ENCODE measurements at places on chromosomes 5 and 9.

DNA sequence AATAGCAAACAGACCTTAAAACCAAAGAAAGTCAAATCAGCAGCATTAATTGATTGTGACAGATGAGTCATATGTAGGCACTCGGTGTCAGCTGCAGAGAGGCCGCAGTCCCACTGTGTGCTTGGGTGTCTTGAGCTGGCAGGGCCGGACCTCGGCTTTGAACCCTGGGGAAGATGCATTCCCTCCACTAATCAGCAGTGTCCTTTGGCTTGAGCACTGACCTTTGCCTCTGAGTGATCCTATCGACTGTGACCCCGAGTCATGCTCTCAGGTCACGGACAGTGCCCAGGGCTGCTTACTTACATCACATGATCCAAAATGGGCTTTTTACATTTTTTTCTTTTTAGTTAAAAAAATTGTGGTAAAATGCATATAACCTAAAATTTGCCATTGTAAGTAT, 188.7 kb downstream of the GADD45G start:
- DNase-seq, result no peak

GRCh38 chr9:129163753-129164152, 14.3 kb downstream of the IER5L start:
- no peak for DNase-seq

DNA sequence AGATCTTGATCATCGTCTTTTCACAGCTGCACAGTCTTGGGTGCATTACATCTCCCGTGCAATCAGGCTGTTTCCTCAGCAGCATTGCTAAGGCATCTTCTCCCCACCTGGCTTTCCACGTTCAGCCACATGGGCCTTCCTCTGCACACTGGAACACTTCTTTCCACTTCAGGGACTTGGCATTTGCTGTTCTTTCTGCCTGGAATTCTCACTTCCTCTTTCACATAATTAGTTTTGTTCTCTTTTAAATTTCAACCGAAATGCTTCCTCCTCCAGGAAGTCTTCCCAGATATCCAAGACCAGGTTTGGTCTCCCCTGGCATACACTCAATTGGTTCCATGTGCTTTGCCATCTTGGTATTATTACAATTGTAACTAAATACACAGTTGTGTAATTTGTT, 43.8 kb downstream of the WHRN start:
- no peak for DNase-seq

- DNase-seq, result no peak
These were observed at the start of gene RASEF for GRCh38 chr9:83062651-83063527. RASEF (minus strand) TSS chr9:83063142; CDS start chr9:83062867, 275 bp downstream.

- peak; percentile 3 for DNase-seq
These were observed 133.1 kb downstream of the DOCK8 start for GRCh38 chr9:347667-348292.

- DNase-seq, result no peak
These were observed 237.6 kb downstream of the TLE4 start for GRCh38 chr9:79809316-79809876.

GRCh38 chr9:68508547-68508946, 32.1 kb downstream of the TMEM252 start:
- no peak for DNase-seq

- no peak for DNase-seq
These were observed 43.5 kb upstream of the SLC25A51 start for GRCh38 chr9:37947471-37947870.

GRCh38 chr5:140312067-140312790, 9.3 kb upstream of the PFDN1 start:
- DNase-seq, result no peak

DNA sequence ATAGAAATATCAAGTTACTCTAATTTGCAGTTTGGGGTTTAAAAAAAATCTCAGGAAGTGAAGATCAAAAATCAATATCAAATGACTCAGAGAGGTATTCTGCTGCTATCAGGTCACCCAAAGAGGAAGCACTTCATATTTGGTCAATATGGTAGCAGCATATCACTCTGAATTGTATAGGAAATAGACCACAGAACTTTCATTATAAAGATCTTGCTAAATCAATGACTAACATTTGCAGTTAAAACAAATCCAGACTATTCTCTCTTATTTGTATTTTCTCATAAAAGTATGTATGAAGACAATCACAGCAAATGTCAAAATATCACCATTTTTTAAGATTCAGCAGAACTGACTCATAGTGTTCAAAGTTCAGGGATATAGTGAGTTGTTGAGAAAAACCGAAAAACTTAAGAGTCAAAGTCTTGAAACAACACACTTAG, 105.8 kb upstream of the PCSK1 start:
- no peak for DNase-seq

DNA sequence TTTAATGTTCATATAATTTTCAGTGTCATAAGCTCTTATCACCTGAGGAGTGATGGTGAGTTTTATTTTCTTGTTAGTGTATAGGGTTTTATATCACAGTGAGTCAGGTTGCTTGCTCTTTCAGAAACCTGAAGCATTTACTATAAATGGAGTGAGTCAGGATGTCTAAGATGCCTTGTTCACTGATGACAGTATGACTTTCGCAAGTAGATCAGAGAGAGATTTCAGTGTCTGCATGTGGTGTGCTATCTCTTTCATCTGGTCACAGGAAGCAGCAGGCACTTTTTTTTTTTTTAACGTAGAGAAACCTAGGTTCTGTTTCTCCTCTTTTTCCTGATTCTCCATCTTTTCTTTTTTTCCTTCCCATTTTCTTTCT, 237.1 kb downstream of the DMRTA1 start:
- no peak for DNase-seq

DNA sequence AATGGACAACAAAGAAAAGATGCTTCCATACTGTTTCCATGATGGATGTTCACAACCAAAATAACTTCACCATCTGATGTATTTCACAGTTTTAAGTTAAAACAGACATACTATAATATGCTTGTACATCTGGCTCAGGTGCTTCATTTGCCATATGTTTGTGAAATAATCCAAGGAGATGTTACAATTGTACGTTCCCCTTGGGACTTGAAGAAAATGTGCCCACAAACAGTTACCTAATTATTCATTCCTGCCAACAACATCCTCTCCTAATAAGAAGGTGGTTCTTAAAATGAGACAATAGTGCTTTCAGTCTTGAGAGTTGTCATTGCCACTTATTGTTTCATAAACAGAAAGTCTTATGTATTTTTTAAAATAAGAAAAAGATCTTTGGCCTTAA, 33.1 kb upstream of the SMARCA2 start:
- no peak for DNase-seq

- DNase-seq, result no peak
These were observed 427.6 kb downstream of the GADD45G start for GRCh38 chr9:90032296-90033027.

GRCh38 chr9:114163517-114163951, 8.2 kb downstream of the COL27A1 start:
- DNase-seq, result no peak

DNA sequence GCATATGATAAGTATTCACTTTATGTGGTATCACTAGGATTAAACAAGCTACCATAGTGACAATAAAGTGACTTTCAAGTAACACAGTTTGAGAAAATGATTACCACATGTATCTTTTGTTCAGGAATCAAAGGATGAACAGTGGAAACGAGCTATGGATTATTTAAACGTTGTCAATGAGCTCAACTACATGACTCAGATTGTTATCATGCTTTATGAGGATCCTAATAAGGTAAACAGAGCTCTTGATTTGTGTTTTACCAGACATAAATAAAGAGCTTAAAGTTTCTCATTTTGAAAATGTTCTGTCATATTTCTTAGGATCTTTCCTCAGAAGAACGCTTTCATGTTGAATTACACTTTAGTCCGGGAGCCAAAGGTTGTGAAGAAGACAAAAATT, 57.4 kb downstream of the PPIP5K2 start:
- no peak for DNase-seq

DNA sequence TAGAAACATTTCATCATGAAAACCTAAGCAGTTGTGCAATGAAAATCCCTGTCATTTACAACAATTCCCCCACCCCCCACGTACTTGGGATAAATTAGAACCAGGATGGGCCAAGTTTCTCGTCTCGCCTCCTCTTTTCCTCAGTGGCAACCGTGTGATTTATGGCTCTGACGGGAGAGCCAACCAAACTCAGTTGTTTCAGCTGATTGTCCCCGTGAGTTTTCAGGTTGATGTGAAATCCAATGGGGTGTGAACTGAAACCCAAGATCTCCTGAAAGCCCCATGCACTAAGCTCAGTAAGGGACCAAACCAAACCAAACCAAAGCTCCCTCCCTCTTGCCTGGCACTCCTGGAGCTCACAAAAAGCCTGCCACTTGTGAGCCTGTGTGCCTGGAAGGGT, 138.7 kb upstream of the SLC24A2 start:
- DNase-seq, result no peak

- no peak for DNase-seq
These were observed 732.0 kb upstream of the CTNND2 start for GRCh38 chr5:12636209-12636608.

- DNase-seq, result peak; percentile 71
These were observed 2.4 kb upstream of the TERT start for GRCh38 chr5:1297243-1297642.

DNA sequence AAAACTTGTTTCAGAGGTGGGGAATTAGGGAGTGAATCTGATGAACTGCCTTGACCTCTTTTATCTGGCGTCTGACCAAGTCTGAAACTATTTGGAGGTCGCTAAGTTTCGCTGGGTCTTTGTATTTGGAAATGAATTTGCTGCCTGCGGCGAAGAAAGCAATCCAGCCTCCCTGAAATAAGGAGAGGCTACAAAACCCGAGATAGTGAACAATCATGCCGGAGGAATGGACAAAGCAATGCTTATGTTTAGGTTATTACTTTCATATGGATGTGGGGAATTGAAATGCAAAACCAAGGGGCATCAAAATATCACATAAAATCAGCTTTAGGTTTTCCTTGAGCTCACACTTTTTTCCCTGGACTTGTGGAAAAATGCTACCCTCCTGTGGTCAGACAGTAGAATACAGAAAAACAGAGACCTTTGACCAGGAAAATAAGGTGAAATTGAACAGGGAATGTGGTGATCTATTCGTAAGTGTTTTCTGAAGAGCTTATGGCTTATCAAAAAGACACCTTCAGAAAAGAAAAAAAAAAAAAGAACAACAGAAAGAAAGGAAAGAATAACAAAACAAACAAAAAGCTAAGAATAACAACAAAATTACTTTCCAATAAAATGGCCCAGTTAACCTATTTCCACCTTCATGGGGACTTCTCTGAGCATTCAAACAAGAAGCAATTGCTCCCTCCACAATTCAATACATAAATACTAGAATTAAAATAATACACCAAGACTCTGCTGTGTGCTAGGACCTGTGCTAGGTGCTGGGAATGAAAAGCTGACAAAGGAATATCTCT, 68.6 kb upstream of the DPYSL3 start:
- DNase-seq, result peak; percentile 44

- no peak for DNase-seq
These were observed 269.2 kb downstream of the TMEM38B start for GRCh38 chr9:105963343-105964099.

GRCh38 chr9:111967621-111968020, 71.0 kb downstream of the UGCG start:
- DNase-seq, result no peak

- no peak for DNase-seq
These were observed 330.7 kb upstream of the POU5F2 start for GRCh38 chr5:94072116-94072515.

GRCh38 chr5:54883374-54884194, 101.8 kb downstream of the ESM1 start:
- DNase-seq, result no peak

- DNase-seq, result no peak
These were observed 208.3 kb upstream of the VLDLR start for GRCh38 chr9:2413160-2413805.

GRCh38 chr5:38666668-38667498, 110.4 kb upstream of the LIFR start:
- DNase-seq, result no peak

Measured in NCI-H1436 (cell line).